ENCODE measurements at places on chromosomes 5 and 9.

DNA sequence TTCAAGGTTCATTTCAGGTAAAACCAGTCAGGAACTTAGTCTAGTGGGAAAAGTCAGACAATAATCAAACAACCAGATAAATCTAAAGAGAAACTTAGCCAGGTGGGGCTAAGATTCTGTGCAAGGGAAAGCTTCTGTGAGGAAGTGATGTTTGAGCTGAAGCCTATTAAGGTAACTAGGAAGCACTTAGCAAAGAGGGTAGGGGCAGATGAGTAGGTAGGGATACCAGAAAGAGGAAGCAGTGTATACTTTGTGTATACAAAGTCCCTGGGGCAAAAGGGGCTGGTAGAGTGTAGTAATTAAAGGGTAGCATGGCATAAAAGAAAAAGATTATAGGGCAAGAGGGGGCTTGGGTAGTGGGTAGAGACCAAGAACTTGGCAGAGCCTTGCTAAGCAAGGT, 3.6 kb upstream of the SPATA24 start:
- DNase-seq, result no peak

- no peak for DNase-seq
Observed at GRCh38 chr5:56382896-56383295, 149.8 kb upstream of the ANKRD55 start.

- no peak for DNase-seq
Observed at GRCh38 chr5:1792842-1793266, 6.8 kb downstream of the MRPL36 start.

DNA sequence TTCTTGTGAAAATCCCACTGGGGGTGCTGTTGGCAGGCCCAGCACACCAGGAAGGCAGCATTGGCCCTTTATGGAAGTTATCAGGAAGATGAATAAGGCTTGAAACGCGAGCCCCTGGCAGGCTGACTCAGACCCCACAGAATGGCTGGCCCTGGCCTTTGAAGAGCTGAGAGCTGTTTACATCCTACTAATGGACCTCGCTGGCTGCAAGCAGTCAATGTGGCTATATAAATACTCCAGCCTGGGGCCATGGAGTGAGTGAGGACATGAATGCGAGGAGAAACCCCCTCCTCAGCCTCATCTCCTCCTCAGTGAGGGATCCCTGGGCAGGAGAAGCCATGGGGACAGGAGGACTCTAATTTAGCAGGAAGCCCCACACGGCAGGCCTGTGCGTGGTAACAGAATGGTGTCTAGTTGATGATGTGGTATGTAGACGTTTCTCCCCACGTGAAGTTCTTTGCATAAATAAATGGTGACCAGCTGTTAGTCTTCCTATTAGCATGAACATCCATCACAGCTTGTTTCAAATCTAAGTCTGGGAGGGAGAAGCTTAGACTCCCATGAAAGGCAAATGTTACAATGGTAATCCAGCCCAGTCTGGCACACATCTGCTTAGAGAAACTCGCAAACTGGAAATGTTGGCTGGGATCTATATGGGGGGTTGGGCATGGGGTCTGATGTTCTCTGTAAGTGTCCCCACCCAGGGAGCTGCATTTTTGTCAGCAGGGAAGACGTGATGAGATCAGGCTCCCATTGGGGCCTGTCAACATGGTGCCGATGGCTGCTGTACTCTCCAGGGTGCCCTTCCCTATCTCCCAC, 175.1 kb upstream of the PITX1 start:
- no peak for DNase-seq

DNA sequence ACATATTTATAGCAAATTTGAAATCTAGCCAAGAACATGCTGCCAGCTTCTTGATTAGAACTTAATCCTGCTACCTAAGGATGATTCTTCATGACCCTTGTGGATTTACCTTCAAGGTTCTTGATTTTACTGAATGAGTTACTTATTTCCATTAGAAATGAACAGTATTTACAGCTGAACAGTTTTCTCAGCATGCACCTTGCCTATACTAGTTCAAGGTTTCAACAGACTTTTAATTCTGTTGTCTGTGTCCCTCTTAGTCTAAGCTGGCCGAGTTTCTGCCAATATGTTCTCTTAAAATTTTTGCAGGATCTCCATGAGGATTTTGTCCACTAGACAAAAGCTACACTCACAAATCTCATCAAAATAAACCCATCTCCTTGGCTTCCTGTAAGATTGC, 188.8 kb upstream of the ST8SIA4 start:
- DNase-seq, result no peak

DNA sequence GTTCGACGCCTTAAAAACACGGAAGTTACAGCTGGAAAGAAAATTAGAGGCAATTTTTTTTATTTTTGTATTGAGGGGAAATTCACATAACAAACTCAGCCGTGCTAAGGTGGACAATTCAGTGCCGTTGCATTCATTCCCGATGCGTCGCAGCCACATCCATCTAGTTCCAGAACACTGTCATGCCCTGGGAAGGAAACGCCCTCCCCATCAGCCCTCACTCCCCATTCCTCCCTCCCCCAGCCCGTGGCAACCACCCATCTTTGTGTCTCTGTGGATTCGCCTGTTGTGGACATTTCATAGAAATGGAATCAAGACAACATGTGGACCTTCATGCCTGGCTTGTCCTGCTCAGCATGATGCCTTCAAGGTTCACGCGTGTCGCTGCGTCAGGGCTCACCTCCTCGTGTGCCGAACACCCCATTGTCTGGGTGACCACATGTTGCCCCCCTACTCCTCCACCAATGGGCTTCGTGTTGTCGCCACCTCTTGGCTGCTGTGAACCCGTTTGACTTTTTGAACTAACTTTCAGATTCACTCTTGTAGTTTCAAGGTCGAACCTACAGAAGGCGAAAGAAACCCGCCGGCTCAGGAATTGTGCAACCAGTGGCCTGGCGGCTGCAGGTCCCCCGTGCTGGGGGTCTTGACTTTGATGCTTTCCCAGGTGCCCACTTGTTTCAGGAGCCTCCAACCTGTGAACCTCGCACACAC, 17.4 kb upstream of the CAMSAP1 start:
- no peak for DNase-seq

DNA sequence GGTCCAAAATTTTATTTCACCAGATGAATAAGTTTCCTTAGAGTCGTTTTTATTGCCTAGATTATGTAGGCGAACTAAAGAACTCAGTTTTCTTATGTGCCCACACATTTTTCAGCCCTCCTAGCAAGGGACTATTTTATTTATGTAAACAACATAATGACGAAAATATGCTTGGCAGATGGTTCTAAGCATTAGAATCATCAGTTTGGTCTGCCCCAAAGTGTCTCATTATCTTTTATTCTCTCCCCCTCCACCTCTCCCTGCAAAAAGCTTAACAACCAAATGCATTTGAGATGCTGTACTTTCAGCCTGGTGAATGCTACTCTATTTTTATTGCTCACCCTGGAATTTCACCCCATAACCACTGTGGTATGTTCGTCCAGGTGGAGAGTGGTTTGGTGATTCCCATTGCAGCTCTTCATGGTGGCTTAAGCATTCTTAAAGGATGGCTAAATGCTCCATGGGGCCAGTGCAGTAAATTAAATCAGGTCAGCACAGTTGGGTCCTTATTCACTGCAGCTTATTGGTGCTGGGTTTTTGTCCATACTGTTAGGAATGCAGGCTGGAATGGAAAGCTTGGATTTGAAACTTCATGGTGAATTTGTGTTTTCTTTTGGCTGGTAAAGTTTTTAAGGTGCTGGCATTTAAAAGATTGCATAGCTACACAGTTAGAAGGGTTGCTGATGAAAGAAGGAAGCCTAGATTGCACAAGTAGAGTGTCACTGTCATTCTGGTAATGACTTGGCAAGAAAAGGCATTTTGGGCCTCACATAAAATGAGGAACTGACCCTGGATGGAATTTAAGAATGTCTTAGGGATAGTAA, 39.2 kb downstream of the TLE4 start:
- peak; percentile 69 for DNase-seq

GRCh38 chr9:33818167-33818846, 1.3 kb downstream of the UBE2R2 start:
- no peak for DNase-seq

DNA sequence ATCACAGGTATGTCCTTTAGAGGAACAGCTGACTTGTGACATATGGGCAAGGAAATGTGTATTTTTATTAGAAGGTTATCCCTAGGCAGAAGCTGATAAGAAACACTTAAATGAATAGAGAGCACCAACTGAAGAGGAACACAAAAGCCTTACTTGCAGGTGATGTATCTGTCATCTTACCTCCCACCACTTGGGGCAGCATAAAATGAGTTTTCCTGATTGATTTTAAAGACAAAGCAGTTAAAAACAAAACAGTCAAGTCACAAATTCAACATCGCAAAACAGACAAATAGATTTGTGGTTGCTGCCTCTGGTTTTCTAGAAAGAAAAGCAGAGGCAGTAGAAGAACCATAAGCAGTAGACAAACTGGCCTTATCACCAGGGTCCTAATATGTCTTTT, 302.4 kb upstream of the ZNF462 start:
- DNase-seq, result no peak

DNA sequence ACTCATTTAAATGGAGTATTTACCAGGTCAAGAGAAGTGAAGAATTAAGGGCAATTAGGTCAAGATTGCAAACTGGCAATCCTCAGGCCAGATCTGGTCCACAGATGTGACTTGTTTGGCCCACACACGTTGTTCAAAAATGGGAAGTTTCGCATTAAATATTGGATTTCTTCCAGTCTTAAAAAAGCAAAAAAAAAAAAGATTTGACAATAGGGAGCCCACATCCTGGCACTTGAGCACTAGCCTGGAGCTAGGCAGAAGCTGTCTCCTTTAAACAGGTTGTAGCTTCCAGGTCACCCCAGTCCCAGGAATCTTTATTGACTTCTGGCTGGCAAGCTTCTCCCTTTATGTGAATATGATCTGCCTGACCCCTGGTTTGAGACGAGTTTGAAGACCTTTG, 520.4 kb downstream of the RAB3C start:
- DNase-seq, result no peak

DNA sequence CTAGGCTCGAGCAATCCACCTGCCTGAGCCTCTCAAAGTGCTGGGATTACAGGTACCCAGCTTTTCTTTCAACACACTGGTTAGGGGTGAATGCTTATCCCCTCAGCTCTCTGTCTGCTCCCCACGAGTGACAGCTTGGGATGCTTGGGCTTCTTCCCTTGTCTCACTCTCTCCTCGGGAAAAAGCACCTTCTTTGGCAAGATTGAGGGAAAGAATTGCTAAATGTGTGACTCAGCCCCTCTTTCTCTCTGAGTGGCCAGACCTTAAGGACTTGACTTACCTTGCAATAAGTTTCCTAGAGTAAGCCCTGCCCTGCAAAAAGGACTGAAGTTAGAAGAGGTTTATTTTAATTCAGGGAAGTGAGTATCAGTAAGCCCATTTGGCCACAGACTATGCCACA, 68.1 kb upstream of the ERBIN start:
- no peak for DNase-seq

- no peak for DNase-seq
Observed at GRCh38 chr9:2473681-2474080, 147.9 kb upstream of the VLDLR start.

- no peak for DNase-seq
Observed at GRCh38 chr5:135980620-135981019, 25.8 kb upstream of the LECT2 start.

DNA sequence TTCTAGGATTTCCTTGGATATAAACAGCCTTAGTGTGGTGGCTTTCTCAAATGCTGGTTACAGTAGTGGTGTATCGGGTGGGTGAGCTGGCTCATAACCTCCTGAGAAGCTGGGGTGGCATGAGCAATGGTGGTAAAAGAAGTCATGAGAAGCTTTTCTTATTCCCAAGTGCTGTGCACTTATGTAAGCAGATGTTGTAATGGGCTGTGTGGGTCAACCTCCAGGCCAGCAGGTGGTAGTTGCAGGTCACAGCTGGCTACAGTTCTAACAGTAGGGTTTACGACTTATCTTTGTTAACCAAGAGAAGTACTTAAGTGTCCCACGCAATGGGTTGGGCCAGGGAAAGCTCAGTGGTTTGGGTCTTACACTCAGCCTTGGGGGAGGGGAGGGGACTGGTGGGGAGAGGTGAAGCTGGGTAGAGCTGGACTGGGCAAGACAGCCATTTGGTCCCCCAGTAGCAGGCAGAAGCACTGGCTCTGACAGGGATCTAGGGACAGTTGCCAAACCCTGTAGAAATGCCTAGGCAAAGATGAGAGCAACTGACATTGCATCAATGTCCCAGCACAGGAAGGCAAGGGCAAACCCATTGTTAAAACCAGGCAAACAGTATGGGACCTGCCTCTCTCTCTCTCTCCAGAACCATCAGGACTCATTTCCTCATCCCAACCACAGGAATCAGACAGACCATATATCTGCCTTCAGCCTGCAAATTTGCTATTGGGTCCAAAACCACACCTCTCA, 76.8 kb downstream of the RNF130 start:
- no peak for DNase-seq

- no peak for DNase-seq
Observed at GRCh38 chr5:64019746-64020145, 57.5 kb upstream of the HTR1A start.

DNA sequence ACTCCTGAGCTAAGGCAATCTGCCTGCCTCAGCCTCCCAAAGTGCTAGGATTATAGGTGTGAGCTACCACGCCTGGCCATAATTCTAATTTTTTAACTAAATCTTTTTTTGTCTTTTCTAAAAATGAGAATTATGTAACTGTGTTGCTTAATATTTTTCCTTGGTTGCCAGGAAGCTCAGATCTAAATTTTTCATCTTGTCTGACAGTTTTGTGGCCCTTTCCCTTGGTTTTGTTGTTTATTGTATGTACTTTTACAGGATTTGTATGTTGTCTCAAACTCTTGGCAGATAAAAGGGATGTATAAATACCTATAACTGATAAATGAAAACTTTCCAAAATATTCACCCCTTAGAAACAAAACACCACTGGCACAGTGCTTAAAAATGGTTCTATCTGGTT, 88.2 kb upstream of the KLF9 start:
- DNase-seq, result no peak

GRCh38 chr9:110520120-110520701, 59.3 kb downstream of the SVEP1 start:
- no peak for DNase-seq

- no peak for DNase-seq
Observed at GRCh38 chr5:55441954-55442353, 92.8 kb downstream of the PLPP1 start.

- DNase-seq, result no peak
Observed at GRCh38 chr5:143713047-143714003, 98.6 kb upstream of the HMHB1 start.

DNA sequence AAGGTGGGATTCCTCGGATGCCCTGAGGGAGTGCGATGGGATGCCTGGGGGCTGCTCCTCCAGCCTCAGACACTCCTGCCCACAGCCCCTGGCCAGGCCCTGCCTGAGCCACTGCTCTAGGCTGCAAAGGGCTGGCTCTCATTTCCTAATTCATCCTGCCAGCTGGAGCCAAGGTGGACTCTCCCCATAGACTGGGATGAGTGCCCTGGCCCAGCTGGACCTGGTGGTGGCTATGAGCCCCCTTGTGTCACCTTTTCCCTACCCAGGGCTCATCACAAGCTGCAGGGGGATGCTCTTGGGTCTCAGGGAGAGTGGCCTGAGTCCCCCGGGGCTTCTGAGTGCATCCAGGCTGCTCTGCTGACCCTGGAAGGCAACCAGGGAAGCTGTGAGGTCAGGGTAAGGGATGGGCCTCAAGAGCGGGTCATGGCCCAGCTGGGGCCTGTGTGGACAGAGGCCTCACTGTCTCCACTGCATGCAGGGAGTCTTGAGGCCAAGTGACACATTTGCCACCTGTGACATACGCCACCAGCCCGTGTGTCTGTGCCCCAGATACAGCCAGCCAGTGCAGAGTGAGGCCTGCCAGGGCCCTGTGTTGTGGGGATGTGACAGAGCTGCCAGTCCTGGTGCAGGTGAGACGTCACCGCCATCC, 102.7 kb upstream of the IER5L start:
- DNase-seq, result no peak
